NCI-H146 (cell line): ENCODE measurements at places on chromosomes 2 and 18.

DNA sequence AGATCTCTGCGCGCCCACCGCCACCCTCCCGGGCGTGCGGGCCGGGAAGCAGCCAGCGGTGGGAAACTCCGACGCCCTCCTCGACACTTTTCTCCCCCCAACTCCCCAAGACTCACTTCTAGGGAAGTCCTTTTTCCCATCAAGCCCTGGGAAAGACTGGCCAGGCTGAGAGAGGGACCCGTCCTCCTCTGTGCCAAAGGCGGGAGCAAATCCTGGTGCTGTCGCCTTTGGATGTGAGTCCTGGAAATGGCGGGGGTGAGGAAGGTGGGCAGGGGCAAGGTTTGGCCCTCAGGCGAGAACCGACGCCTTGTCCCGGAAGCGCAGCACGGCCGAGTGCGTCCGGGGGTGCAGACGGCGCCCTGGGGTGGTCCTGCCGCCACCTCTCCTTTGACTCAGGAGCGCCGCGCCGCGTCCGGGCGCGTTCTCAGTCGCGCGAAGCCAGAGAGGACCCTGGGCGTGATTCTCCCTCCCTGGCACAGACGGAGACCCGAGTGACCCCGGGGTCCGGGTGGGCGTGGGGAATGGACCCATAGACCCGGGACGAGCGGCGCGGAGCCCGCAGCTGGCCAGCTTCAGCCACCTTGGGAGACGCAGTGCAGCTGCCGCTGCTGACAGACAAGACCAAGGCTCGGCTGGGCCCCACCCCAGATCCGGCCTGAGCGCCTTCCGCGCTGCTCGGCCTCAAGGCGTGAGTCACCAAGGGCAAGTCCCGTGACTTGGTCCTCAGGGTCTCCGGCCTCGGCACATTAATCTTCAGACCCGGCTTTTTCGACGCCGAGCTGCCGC is 3.5 kb upstream of the LBX2 start:
- DNase-seq = peak; percentile 58

GRCh38 chr2:232793271-232793670 is 16.9 kb upstream of the KCNJ13 start:
- no peak for DNase-seq

DNA sequence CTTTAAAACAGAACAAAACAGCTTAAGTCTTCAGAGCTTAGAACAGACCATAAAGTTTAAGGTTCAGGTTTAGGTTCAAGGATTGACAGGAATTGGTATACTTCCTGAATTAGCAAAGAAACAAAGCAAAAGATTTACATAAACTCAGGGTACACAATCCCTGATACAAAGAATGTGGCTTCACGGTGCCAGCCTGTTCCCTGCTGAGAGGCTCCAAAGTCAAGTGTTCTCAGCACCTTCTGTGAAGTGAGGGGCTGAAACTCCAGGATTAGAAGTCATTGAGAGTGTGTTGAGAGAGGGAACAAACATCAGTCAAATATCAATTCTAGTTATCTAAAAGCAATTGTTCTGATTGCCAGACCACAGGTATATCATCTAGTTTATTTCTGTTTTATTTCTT is 35.7 kb downstream of the DYNAP start:
- no peak for DNase-seq

DNA sequence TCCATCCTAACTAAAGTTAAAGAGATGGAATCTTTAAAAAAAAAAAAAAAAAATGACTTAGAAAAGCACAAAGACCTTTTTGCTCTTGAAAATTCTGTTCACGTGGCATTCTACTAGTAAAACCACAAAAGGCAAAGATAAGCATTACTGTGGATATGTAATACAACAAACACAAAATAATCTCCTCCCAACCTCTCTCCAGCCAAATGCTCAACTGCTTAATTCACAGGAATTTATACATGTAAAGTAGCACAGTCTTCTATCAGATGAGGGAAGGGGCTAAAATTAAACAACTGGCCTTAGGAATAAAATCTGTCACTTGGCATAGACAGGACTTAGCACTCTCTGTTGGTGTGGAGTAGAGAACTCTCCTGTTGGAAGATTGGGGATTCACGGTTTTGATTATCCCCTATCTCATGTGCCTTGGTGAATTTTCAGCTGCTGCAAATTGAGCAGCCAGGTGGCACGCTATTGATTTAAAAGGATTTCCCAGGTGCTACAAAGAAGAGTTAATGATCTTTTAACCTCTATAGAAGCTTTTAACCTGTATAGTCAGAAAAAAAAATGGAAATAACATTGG is 57.4 kb downstream of the ATIC start:
- peak; percentile 70 for DNase-seq

GRCh38 chr18:52415131-52415530 is 75.1 kb downstream of the DCC start:
- DNase-seq = no peak

DNA sequence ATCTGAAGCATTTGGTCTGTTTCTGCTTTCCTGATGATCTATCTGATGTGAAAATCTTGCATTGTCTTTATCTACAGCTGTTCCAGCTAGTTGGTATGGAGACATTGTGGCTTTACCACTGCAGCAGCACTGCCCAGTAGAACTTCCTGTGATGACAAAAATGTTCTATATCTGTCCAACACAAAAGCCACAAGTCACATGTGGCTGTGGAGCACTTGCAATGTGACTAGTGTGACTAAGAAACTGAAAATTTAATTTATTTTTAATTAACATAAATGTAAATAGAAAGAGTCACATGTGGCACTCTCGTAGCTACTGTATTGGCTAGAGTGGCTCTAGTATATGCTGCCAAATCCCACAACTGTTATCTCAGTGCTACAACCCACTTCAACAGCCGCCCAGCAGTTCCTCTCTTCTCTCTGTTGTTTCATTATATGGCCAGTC is 425.7 kb downstream of the SETBP1 start:
- DNase-seq = no peak

GRCh38 chr2:45919160-45919650 is 267.7 kb downstream of the PRKCE start:
- DNase-seq = peak; percentile 79

DNA sequence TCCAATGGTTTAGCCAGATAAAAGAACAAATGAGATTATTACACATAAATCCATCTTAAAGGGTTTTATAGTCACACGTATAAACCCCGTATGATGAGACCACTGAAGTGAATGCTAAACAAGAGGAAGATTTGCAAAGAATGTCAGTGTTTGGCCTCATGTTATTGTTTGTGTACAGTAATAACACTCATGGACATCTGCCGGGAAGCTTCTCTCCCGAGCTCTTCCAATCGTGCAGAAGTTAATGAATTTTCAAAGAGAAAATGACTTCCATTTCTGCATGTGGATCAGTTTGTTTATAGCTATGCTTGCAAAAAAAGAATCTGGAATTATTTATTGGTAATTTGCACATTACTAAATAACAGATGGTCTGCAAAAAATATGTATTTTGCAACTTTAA is 88.5 kb upstream of the APCDD1 start:
- no peak for DNase-seq

DNA sequence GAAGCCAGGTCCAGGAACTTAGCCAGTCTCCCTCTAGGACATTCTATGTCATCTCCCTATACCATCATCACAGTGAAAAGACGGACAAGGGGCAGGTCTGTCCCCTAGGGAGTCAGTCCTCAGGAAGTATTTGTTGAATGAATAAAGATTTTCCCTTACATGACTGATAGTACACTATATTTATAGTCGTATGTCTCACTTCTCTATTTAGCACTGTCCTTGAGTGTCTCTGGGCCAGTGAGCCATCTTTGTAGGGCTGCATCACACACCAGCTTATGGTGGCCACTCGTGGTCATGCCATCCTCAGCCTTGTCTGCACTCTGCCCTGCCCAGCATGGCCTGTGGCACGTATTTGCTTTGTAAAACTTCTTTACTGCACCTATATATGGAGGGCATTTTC is 25.8 kb downstream of the PTPN18 start:
- no peak for DNase-seq

DNA sequence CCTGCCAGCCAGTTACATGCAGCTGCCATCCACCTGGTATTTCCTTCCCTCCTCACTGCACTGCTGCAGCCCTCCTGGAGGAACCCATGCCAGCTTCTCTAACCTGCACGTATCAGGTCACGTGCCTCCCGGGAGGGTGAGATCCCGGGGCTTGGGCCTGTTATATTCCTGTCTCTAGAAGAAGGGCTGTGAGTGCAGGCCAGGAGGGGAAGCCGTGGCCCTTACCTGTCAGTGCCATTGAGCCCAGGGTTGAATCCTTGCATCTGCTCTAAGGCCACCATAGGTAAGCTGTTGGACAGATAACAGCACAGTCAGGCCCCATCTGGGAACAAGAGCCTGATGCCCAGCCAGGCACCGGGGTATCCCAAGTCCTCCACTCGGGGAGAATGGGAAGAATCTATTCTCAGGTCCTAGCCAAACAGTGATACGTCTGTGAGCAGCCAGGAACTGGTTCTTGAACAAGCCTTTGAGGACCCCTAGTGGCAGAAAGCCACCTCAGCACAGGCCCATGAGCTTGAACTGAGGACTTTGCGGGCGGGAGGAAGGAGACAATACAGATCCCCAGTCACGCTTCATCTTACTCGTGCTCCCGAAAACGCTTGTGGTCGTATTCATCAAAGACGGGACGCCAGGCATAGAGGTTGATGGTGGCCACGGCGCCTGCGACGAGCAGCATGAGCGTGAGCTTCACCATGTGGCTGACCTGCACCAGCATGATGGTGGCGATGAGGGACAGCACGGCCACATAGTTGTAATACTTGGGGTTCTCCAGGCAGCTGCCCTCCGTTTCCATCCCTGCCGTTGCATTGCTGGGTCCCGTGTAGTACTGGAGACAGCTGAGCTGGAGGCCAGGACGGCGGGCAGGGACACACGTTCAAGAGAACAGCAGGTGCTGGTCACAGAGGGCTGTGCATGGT is 34.4 kb downstream of the CENPO start:
- DNase-seq = peak; percentile 71

DNA sequence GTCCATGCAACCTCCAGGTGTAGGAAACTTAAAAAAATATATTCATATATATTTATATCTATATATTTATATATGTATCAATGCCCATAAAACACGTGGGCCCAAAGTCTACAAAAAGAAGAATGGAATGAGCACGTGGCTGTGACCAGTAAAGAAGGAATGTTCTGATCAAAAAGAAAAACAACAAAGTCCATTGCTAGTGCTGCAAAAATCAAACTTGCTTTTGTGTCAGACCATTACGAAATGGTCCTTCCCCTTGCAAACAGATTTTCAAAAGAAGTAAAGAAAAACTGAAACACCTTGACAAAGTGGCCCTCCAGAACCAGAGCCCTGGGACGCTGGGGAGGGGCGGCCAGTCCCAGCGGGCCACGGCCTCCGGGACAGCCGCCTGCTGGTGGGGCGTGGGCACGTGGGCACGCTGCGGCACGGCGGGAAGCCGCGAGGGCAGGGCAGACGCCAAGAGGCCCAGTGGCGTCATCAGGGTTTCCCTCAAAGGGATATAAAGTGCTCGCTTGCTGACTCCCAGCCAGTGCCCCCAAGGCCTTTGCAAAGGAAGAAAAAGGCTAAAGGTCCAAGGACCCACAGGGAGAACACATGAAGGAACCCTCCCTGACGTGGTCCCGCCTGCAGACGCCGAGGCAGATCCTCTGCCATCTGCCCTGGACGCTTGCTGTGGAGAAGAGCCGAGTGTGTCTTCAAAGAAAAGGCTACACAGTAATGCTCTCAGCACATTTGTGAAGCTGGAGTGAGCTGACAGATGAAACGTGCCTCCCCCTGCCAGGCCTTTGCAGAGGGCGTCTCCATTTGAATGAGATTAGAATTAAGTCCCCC is 201.8 kb downstream of the TWIST2 start:
- DNase-seq = no peak

DNA sequence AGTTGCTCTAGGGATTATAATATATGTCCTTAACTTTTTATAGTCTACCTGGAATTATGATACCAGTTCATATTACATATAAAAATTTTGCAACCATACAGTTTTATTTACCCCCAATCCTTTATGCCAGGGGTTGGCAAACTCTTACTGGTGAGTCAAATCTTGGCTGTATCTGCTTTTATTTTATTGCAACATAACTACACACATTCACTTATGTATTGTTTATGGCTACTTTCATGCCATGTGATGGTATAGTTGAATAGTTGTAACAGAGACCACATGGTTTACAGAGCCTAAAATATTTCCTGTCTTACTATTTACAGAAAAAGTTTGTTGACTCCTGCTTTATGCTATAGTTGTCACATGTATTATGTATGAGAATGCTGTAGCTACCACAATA is 25.8 kb upstream of the DLX2 start:
- DNase-seq = no peak

DNA sequence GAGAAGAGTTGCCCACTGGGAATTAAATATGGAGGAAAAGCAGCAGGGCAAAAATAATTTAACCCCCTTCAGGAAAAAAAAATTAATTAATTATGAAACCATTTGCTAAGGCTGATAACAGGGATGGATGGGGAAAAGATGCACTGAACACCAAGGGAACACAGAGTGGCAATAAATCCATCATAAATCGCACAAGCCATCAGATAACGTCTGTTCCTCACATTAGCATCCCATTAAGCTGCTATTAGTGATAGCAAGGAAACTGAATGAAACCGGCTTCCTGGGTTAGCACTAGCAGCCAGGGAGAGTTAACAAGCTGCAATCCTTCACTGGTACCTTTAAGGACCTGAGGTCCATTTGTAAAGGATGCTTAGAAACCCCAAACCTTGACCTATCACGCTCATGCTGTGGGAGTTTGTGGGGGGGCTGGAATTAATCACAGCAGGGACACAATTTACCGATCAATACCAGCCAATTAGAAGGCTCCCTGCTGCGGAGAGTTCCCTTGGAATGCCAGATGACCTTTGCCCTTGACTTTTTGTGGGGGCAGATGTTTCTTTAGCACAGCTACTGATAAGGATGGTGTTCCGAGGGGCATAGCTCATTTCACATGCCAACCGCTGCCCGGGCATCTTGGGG is 175.5 kb upstream of the KLF7 start:
- DNase-seq = peak; percentile 52

DNA sequence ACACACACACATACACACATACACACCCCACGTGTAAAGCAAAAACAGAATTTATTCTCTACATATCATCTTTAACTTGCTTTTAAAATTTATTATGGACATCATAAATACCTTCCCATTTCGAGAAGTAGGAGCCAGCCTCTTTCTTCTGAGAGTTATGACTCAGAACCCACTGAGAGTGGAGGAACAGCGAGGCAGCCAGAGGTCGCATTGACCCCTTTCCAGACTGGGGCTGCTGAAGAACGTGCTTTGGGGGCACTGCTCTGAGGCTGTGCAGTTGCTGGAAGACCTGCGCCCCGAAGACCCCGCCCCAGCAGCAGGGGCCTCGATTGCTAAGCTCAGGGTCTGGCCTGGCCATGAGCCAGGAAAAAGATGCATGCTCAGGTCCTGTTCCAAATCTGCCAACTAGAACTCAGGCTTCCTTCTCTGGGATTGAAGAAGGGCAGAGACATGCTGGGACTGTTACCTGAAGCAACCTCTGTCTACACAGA is 133.8 kb upstream of the TWIST2 start:
- DNase-seq = no peak

DNA sequence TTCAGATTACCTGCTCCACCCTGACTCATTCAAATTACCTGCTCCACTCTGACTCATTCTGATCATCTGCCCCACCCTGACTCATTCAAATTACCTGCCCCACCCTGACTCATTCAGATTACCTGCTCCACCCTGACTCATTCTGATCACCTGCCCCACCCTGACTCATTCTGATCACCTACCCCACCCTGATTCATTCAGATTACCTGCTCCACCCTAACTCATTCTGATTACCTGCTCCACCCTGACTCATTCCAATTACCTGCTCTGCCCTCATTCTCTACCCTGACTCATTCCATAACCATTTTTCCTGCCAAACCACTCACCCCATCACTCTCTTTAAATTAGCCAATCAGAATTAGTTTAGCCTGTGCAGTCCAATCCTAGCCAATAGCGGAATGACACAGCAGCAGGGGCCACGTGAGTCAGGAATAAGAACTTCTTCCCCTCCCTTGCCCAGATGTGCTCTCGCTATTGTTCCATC is 26.2 kb downstream of the CFAP53 start:
- no peak for DNase-seq
